NCI-H1417 (cell line): ENCODE measurements at places on chromosomes 7 and 10.

DNA sequence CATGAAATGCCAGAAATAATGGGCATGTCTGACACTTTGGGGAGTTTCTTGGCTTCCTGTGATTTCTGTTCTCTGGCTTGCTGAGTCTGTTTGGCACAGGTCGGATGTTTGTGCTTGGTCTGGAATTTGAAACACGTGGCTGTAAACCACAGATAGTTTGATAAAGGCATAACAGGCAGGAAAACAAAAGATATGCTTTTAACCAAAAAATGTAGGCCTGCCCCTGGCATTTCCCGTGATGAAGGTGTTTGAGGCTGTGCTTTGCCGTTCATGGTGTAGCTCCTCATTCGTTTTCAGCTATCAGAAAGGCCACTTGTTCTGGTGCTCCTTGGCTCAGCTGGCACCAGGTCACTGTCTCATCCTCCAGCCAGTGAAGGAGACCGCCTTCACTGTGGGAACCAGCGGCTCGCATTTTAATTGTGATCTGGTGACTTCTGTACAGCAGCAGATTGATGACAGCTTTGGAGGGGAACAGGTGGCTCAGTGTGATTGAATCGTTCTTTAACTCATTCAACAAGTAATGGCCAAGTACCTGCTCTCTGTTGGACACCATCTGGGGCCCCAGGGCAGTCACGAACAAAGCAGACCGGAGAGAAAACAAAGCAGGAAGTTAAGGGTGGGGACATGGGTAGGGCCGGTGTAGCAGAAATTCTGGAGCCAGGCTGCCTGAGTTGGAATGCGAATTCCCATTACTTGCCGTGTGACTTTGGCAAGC lies 111.5 kb downstream of the CCNY start:
- DNase-seq = peak; percentile 49

DNA sequence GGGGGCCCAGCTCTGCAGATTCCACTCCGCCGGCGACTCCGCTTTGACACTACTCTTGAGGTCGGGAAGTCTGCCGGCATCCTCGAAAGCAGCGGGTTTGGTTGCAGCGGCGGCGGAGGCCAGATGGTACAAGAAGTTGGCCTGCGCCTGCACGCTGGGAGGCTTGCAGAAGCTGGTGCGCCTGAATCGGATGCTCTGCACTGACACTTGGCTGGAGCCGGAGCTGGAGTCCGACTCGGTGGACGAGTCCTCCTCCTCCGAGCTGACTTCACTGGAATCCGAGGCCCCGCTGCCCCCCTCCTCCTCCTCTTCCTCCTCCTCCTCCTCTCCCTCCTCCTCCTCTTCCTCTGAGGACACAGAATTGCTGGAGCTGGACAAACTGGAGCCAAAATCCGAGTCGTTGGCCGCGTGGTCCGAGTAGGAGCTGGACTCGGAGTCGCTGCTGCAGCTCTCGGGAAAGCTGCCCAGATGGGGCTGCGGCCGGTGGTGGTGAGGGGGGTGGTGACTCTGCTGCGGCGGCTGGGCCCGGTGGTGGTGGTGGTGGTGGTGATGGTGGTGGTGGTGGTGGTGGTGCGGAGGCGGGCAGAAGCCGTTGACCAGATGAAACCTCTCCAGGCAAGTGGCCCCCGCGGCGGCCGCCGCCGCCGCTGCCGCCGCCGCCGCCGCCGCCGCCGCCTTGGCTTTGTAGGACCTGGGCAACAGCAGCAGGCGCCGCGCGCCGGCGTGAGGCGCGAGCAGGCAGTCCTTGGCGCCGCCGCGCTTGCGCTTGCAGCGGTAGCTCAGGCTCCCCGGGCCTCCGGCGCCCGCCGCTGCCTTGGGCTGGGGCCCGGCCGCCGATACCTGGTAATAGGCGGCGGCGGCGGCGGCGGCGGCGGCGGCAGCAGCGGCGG lies 9.0 kb downstream of the SKIDA1 start:
- peak; percentile 67 for DNase-seq

GRCh38 chr7:41536873-41537665 lies 165.8 kb downstream of the INHBA start:
- DNase-seq = no peak

DNA sequence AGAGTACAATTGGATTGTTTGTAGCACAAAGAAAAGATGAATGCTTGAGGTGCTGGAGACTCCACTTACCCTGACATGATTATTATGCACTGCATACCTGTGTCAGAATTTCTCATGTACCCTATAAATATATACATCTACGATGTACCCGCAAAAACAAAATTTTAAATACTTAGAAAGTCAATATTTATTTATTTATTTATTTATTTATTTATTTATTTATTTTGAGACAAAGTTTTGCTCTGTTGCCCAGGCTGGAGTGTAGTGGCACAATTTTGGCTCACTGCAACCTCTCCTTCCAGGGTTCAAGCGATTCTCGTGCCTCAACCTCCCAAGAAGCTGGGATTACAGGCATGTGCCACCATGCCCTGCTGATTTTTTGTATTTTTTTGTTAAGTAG lies 35.1 kb upstream of the EBF3 start:
- DNase-seq = no peak

DNA sequence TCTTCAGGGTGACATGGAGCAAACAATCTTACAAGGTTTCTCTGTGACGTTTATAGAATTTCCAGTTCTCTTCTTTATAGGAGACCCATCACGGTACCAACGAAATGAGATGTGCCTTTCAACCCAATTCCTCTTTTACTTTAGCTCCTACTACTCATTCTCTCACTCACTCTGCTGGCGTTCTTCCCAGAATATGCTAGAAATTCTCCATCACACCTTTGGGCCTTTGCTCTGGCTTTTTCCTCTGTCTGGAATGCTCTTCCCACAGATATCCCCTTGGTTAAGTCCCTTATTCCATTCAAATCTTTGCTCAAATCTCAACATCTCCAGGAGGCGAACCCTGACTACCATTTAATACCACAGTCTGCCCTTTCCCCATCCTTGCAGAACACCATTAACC lies 39.0 kb downstream of the SEMA3C start:
- DNase-seq = no peak

- no peak for DNase-seq
These were observed 135.1 kb upstream of the TRIM24 start for GRCh38 chr7:138324941-138325340.

GRCh38 chr7:4681218-4681851 lies 760 bp upstream of the FOXK1 start:
- no peak for DNase-seq

DNA sequence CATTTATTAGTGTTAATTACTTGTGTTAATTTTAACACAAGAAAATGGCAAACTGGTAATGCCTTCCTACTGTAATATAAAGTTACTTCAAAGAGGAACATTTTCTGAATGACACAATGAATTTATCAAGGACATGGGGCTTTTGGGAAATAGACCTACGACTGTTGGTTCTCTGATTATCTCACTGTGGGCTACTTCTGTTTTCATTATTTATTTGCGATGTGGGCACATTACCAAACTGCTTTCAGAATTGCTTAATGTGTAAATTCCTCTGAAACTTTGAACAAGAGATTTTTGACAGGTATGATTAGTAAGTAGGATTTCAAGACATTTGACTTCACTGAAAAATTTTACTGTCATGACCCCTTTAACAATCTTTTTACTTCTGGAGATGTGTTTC lies 535.6 kb downstream of the CNTNAP2 start:
- DNase-seq = no peak

DNA sequence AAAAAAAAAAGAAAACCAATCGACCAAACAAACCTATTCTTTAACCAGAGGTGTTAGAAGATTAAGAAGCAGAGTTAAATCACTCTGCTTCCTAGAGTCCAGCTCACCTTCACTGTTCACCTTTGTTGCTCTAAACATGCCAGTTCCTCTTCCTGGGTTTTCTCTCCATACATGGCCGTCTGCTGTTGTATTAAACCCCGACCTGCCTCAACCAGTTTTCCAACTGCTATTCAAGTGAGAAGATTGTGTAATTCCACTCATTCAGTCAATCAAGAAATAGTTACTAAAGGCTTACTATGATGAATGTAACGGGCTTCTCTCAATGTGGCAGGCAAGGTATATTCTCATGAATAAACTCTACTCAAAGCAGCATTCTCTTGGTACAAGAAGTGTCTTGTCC lies 8.8 kb downstream of the AASS start:
- DNase-seq = no peak

DNA sequence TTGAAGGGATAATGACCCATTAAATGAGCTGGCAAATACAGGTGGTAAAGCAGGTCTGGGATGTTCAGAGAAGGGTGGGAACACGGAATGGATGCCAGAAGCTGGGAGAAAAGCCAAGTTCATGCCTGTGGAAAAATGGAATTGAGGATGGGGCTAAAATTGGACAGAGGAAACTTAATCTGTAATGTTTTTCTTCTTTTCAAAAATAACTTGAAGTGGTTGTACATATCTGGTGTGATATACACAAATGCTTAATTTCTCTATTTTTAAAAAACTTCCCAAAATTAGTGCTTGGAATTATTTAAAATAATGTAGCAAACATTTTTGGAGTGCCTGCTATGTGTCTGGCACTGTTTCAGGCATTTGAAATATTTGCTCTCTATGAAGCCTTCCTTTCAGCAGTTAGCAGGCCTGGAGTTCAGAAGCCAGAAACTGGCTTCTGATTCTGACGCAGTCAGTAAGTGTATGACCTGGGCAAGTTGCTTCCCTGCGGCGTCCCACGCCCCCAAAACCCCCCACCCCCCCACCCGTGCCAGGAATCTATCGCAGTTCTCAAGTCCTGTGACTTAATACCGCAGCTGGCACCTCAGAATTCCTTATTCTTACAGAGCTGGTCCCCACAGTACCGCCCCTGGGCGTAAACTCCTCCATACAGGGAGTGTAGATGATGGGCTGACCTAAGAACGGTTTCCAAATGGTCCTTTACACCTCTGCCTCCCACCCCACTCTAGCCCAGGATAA lies 828 bp upstream of the MALSU1 start:
- no peak for DNase-seq

DNA sequence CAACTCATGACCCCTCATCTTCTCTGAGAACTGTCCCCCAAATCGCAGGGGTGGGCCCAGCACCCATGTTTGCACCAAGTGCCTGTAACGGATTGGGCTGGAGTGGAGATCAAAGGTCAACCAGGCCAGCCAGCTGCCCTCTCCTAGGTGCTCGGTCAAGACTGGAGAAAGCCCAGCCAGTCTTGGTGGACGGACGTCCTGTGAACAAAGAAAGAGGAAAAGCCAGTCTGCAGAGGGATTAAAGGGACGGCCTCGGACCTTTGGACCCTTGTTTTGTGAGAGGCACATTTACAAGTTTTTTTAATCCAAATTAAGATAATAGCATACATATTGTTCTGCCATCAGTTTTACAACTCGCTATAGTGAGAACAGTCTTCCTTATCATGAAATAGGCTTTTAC lies 31.7 kb upstream of the GALNTL5 start:
- DNase-seq = no peak
